ENCODE measurements at places on chromosomes 2 and 18. TPM values are rescaled to one million over a fixed set of nuclear protein-coding genes. Genes with fewer than 3 reads are reported as not detected.

The GPBAR1 gene
- not detected for total RNA-seq

DNA sequence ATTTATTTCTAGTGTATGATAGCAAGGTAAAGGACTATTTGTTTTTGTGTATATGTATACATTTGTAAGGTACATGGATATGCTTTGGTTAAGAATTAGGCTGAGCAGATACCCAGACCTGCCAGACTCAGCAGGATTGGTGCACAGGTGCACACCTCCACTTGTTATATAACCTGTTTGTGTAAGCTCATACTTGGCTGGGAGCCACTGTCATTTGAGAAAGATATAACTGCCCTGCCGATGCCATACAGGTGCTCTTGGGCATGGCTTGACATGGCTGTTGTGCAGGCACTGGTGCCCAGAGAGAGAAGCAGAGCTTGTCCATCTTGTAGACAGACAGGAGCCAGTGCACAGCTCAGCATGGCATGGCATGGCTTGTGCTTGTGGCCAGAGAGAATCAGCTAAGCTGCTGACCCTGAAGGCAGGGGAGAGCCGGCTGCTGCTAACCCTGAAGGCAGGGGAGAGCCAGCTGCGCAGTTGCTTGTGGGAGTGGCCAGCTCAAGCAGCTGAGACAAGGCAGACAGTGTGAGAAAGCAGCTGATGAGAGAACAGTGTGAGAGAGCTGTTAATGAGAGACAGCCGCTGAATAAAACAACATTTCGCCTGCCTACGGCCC, 136.5 kb downstream of the RNF144A start:
- DNase-seq = no peak

DNA sequence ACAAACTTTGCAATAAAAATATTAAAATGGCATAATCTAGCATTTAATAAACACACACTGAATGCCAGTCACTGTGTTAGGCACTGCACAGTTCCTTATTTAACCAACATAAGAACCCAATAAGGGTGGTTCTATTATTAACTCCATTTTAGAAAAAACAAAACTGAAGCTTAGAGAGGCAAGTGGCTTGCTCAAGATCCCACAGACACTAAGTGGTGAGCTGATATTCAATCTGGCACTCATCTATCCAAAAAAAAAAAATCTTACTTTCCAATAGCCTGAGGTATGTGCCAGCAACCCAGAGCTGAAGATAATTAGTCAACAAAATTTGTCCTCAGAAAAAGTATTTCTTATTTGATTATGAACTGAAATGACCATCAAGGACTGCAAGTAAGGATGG, 799 bp downstream of the CYTIP start:
- no peak for DNase-seq

DNA sequence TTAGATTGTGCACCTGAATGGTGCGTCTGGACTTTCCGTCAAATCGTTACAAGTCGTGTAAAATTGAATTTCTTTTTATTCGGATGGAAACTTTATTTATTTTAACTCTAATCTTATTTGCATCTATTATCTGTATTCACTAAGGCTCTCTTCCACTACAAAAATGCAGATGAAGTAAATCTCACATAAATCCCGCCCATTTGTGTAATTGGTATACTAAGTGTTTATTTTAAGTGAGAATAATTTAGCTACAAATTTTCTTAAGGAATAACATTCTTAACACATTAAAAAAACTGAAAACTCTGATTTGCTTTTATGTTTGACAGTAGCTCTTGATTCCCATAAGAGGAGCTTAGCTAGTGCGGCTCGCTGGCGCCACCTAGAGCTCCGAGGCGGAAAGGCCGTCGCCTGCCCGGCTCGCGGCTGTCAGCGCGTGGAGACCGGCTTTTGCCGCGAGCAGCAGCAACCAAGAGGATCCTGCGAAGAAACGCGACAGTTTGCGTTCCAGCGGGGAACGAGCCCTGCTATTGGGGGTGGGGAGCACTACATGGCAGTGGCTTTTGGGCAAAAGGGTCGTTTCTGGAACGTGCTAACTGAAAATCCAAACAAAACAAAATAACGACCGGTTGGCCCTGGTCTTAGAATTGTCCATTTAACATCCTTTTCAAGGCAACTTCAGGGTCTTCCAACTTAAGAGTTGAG, 6.7 kb downstream of the SP9 start:
- peak; percentile 72 for DNase-seq

GRCh38 chr2:204110751-204111516, 174.4 kb downstream of the ICOS start:
- no peak for DNase-seq

GRCh38 chr2:223989206-223989855, 32.1 kb downstream of the MRPL44 start:
- no peak for DNase-seq

The SLC4A3 gene
- 11.4 TPM for total RNA-seq

GRCh38 chr2:158761621-158762020, 33.5 kb upstream of the DAPL1 start:
- no peak for DNase-seq

GRCh38 chr18:45121146-45121545, 440.5 kb downstream of the SETBP1 start:
- DNase-seq = no peak

- no peak for DNase-seq
Measured at GRCh38 chr2:2640371-2640770, 309.3 kb upstream of the MYT1L start.

DNA sequence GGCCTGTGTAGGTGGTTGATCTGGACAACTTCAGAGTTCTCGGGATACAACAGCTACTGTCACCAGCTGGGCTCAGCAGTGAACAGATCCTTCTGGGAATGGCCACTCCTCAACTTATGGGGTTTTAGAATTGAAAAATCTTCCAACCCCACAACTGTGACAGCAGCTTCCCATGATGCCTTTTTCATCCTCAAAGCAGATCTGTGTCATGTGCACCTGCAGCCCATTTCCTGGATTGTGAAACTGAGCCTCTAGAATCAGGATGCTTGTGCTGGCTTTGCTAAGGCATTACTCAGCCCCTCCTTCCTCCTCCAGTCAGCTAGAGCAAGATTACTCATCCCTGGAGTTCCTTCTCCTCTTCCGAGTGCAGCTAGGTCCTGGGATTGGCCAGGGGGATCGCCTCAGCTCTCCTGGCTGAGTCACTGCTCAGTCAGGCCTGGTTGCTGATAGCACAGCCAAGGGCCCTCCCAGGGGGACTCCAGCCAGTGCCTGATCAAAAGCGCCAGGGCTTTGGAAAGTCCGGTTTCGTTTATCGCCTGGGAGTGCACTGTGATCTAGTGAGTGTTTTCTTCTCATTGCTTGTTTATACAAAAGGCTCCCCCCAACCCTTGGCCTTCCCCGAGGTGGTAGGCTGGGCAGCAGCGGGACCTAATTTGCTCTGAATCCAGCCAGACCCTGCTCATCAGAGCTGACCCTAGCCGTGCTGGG, 2.4 kb upstream of the LPIN1 start:
- DNase-seq = peak; percentile 100

The FAM124B gene
- total RNA-seq = not detected

The RFTN2 gene
- 0.12 TPM for total RNA-seq
